ENCODE measurements at places on chromosomes 5 and 9. TPM values are rescaled to one million over a fixed set of nuclear protein-coding genes. Genes with fewer than 3 reads are reported as not detected.

C6 gene
- 6.1 TPM for total RNA-seq

UIMC1 gene
- 36.4 TPM for total RNA-seq

IRX1 gene
- total RNA-seq, result 18.3 TPM

IFNA21 gene
- not detected for total RNA-seq

DMRT3 gene
- total RNA-seq, result not detected
